ENCODE measurements at places on chromosomes 16 and 17. TPM values are rescaled to one million over a fixed set of nuclear protein-coding genes. Genes with fewer than 3 reads are reported as not detected.

GRCh38 chr17:66858226-66859083, 23.5 kb downstream of the CACNG5 start:
- H3K4me3 ChIP-seq, result no peak overlapping the region
- H3K36me3 ChIP-seq, result no peaks in the 10 kb centered on the region
- no peaks in the 10 kb centered on the region for H3K27me3 ChIP-seq
- DNase-seq, result peak; percentile 19

DNA sequence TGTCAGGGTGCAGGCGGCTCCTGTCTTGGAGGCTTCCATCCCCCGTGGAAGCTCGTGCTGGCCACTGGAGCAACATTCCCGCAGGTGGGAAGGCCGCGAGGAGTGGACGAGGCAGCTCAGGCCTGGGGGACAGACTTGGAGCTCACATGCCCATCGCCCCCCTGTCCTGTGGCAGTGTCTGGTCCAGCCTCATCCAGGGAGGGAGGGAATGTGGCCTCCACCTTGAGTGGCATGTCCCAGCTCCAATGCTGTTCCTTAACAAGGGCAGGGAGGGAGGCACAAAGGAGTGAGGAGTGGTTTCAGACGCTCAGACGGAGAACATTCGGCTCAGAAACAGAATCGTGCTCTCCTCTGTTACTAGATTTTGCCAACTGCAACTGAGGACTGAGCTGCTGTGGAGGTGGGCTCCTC, 159.4 kb upstream of the CHMP6 start:
- H3K27me3 ChIP-seq, result no peaks in the 10 kb centered on the region
- H3K36me3 ChIP-seq, result no peaks in the 10 kb centered on the region
- no peak overlapping the region for H3K4me3 ChIP-seq
- peaks cover 5% of the 10 kb centered on the region for H3K4me1 ChIP-seq
- peak; percentile 11 for DNase-seq
- peak overlapping the region; percentile 75 for H3K27ac ChIP-seq

DNA sequence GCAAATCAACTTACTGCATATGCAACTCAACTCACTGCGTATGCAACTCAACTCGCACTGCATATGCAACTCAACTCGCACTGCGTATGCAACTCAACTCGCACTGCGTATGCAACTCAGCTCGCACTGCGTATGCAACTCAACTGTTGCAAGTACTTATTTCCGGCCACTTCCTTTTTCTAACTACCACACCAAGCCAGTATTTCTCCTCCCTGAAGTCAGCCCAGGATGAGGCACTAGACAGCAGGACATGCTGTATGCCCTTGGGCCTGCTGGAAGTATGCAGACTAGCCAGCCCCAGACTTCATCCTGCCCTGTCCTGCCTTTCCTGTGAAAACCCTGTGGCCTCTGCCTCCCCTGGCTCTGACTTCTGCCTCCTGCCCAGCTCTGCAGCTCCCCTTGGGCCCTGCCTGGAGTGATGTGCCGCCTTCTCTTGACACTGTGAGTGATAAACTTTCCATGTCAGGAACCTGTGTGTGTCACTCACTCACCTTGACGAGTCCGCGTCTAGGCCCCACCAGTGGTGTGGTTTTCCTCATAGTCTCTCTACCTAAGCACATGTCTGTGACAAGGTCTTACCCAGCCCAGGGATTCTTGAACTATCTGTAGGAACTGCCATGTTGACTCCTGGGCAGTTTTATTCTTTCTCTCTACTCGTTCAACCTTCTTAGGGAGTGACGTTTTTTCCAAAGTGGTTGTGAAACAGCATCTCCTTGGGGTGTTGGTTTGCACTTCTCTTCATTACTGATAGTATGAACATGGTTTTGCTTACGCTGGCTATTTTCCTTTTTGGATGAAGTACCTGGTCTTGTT, 16.4 kb downstream of the ZNF778 start:
- no peaks in the 10 kb centered on the region for H3K4me1 ChIP-seq
- DNase-seq, result no peak
- H3K27me3 ChIP-seq, result no peaks in the 10 kb centered on the region
- H3K36me3 ChIP-seq, result peaks cover 2% of the 10 kb centered on the region
- no peak overlapping the region for H3K4me3 ChIP-seq

DNA sequence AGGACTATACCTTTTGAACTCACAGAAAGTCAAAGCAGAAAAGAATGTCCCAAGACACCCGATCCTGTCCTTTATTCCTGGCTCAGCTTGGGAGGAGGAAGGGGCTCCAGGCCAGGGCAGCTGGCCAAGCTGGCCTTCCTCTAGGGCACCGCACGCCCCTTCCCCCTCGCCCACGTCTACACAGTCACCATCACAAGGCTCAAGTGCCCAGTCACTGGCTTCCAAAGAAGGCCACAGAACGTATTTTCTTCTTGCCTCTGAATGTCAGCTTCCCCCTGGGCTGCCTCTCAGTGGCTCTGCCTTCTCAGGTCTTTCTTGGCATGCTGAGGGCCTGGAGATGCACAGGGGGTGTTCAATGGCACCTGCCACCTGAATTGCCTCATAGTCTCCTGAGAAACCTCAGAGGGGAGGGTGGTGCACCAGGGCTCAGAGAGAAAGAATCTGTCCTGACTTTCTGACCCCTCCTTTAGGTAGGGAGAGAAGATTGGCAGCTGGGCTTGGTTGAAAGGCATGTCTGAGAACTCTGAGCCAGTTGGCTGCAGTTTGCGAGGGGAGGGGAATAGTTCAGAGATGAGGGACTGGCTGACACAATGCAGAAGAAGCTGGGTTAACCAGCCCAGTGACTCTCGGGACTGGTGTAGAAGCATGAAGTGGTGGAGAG, 2.1 kb downstream of the DHRS11 start:
- no peak overlapping the region for H3K27ac ChIP-seq
- peaks cover 12% of the 10 kb centered on the region for H3K4me1 ChIP-seq
- H3K4me3 ChIP-seq, result no peak overlapping the region
- H3K36me3 ChIP-seq, result peaks cover 8% of the 10 kb centered on the region

DNA sequence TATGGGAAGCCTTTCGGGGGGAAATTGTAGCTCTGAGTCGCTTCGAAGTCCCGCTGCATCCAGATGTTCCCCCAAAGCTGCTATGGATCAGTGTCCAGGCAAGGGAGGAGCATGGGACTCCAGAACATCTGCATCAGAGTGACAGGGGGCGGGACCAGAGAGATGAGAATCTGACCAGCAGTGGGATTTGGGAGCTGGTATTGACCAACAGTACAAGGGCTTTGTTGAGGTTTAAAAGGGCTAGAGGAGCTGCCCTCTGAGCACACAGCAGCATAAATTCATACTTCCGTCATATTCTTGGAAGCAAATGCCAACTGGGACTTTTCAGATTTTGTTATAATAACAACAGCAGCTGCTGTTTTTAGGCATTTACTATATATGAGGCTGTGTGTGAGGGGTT, 10.6 kb downstream of the RBFOX1 start:
- peaks cover 42% of the 10 kb centered on the region for H3K4me1 ChIP-seq
- DNase-seq, result no peak
- no peaks in the 10 kb centered on the region for H3K36me3 ChIP-seq
- no peak overlapping the region for H3K27ac ChIP-seq
- H3K4me3 ChIP-seq, result no peak overlapping the region

GRCh38 chr17:30958187-30958586, 12.7 kb upstream of the RNF135 start:
- no peaks in the 10 kb centered on the region for H3K4me1 ChIP-seq
- H3K27me3 ChIP-seq, result no peaks in the 10 kb centered on the region
- no peak overlapping the region for H3K27ac ChIP-seq
- no peak overlapping the region for H3K4me3 ChIP-seq

GRCh38 chr17:9268546-9268945, 247.2 kb downstream of the NTN1 start:
- H3K4me1 ChIP-seq, result peaks cover 9% of the 10 kb centered on the region
- H3K4me3 ChIP-seq, result no peak overlapping the region
- no peaks in the 10 kb centered on the region for H3K27me3 ChIP-seq
- no peak for DNase-seq
- H3K36me3 ChIP-seq, result no peaks in the 10 kb centered on the region
- H3K27ac ChIP-seq, result no peak overlapping the region

DNA sequence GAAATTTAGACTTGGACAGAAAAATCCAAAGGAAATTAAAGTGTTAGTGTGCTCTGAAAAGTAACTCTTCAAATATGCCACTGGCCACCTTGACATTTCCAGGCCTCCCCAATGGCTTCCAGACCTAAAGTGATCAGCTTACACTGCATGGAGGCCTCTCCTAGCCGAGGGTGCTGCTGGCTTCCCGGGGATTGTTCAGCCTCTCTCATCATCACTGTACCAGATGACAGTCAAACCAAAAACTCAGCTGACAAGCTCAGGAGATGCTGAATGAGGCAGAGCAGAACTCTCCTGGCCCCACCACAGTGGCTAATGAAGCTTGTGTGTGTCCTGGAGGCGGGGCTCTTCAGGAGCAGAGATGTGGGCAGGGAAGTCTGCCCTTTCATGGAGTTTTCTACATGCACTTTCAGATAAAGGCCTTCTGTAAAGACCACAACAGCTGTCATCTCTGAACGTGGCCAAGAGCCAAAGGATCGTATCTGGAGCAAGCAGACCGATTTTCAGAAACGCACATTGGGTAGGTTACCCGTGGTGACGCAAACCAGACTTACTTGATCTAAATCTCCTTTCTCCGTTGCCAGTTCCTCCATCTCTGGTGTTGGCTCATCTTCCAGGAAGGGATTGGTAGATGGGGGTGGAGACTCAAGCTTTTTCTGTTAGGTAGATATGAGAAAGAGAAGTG, 113.3 kb downstream of the VPS53 start:
- H3K4me1 ChIP-seq, result no peaks in the 10 kb centered on the region
- no peaks in the 10 kb centered on the region for H3K27me3 ChIP-seq
- H3K4me3 ChIP-seq, result no peak overlapping the region
- peaks cover 24% of the 10 kb centered on the region for H3K36me3 ChIP-seq
- DNase-seq, result peak; percentile 32
- H3K27ac ChIP-seq, result peak overlapping the region; percentile 58

The KRTAP17-1 gene
- not detected for total RNA-seq

The ABCA9 gene
- total RNA-seq, result 0.09 TPM
